Endothelial cell of umbilical vein (primary cell): ENCODE measurements at places on chromosomes 6 and 20. TPM values are rescaled to one million over a fixed set of nuclear protein-coding genes. Genes with fewer than 3 reads are reported as not detected.

The HLA-E gene
- total RNA-seq: 249 and 271 TPM in 2 replicates

The C20orf141 gene
- not detected in 2 replicates for total RNA-seq

The ZSCAN12 gene
- total RNA-seq: 4.2 and 4.4 TPM in 2 replicates

The TREM1 gene
- total RNA-seq: not detected in 2 replicates
